ENCODE measurements at places on chromosomes 1 and 21.

- DNase-seq, result no peak
Observed at GRCh38 chr1:230005040-230005439, 62.0 kb upstream of the GALNT2 start.

DNA sequence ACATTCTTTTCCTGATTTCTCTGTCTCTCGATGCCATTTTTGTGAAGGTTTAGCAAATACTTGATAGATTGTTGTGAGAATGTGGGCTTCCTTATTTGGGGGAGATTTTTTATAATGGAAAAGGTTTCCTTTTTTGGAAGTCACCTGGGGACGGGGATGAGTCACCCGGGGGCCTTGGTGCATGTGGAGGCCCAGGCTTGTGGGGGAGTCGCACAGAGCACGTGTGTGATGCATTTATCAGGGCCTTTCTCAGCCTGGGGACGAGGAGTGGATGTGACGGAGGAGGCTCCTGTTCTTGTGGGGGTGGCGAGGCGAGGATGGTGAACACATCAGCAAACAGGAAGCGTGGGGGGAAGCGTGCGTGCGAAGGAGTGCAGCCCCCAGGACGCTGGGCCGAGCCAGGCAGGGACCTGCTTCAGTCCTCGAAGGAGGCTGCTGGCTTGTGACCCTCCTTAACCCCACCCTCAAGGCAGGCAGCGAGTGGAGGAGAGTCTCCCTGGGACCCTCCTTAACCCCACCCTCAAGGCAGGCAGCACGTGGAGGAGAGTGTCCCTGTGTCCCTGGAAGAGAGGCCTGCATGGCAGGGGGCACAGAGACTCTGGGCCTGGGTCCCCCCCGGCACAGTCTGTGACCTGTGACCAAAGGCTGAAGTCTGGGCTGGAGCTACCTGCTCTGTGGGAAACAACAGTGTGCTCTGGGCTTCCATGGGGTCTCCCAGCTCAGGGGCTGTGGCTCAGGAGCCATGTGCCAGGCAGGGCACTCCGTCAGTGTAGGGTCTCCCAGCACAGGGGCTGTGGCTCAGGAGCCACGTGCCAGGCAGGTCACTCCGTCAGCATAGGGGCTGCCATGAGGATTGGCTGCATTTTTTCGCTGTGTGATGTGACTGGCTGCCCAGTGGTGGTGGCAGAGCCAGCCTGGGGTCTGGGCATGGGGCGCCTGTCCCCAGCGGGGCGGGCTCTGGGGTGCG lies 57.2 kb downstream of the AGPAT3 start:
- DNase-seq, result peak; percentile 68

DNA sequence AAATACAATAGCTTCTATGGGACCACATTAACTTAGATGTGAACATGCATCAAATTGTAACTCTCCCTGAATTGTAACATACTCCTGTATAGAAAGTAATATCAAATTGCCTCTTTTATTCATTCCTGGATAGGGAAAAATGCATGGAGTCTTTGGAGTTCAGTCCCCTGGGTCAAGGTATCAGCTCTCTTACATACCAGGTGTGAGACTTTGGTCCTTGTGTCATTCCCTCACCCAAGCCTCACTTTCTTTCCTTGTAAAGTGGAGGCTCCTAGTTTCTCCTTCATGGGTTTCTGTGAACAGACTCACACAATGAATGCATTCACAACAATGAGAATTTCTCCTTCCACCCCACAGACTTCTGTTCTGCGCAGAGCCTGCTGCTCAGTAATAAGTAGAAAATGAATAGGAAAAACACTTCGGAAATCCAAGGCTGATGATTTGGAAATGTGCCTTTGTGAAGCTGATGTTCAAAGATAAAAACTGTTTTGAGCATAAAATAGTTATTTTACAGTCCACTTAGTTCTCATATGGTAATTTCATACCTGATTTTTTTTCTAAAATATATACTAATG lies 185.3 kb downstream of the AK5 start:
- no peak for DNase-seq

- DNase-seq, result no peak
Observed at GRCh38 chr1:59079434-59080140, 217.3 kb upstream of the FGGY start.

- DNase-seq, result no peak
Observed at GRCh38 chr1:200384818-200385390, 24.9 kb downstream of the ZNF281 start.

- DNase-seq, result no peak
Observed at GRCh38 chr1:160410406-160411005, 10.1 kb downstream of the VANGL2 start.

DNA sequence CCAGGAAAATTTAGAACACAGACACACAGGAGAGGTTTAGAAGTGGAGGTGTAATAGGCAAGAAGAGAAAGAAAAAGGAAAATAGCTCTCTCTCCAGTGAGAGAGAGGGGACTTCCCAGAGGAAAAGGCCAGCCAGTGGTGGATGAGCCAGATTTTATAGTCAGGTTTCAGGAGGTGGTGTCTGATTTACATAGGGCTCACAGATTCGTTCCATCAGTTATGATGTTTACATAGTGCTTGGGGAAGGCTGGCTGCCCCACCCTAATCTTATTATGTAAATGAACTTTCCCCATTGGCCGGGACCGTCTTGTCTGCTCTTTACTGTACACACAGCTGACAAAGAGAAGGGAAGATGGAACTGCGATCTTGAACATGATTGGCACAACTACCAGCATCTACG lies 797.3 kb downstream of the PLA2G4A start:
- no peak for DNase-seq

GRCh38 chr1:9721606-9722377 lies 70.3 kb downstream of the PIK3CD start:
- DNase-seq, result peak; percentile 82

DNA sequence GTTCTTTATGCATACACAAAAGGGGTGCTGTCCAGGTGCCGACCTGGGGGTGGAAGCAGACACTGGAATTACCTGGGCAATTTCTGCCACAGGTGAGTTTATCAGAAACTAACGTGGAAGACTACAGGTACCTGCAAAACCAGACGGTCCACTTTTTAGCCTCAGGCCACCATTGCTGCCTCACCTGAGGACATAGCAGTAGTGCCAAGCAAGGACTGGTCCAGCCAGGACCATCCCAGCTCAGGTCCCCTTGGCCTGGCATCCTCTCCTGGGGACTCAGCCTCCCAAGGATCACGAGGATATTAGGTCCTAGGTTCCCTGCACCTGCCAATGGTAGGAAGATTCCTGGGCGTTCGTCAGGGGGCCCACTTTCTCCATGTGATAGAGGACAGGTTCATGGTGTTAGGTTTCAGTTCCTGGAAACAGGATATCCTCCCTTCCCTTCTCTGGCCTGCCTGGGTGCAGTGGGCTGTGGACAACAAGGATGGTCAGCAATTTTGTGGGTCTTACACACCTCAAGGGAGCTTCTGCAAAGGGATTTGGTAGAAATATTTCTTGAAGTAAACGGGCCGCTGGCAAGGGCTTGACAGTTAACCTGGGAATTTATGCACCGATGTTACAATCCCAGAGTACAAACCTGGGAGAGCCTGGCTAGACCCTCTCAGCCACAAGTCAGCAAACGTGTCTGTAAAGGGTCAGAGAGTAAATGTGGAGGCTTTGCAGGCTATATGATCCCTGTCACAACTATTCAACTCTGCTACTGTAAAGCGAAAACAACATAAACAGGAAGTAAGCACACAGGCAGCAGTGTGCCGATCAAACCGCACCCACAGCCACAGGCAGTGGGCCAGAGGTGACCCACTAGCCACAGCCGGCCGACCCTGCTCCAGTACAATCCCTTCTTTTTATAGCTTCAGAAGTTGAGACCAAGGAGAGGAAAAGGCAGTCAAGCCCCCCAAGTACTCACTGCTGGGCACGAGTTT lies 71.4 kb upstream of the RAB4A start:
- peak; percentile 27 for DNase-seq
